Activated CD4-positive, alpha-beta T cell treated with anti-CD3 and anti-CD28 coated beads, Interleukin-2, amount 50 U/mL, for 48 hours (primary cell): ENCODE measurements at places on chromosomes 2 and 18.
A peak's percentile ranks its signal among the peaks of the same experiment; 100 is the strongest.

- DNase-seq = no peak
Measured at GRCh38 chr2:88053296-88053695, 2.3 kb downstream of the KRCC1 start.

GRCh38 chr2:9631553-9631819, 689 bp upstream of the YWHAQ start:
- no peak for DNase-seq

- DNase-seq = no peak
Measured at GRCh38 chr2:105118960-105119359, 81.1 kb downstream of the MRPS9 start.

GRCh38 chr2:230828272-230828961, 36.3 kb upstream of the ITM2C start:
- DNase-seq = peak; percentile 34

DNA sequence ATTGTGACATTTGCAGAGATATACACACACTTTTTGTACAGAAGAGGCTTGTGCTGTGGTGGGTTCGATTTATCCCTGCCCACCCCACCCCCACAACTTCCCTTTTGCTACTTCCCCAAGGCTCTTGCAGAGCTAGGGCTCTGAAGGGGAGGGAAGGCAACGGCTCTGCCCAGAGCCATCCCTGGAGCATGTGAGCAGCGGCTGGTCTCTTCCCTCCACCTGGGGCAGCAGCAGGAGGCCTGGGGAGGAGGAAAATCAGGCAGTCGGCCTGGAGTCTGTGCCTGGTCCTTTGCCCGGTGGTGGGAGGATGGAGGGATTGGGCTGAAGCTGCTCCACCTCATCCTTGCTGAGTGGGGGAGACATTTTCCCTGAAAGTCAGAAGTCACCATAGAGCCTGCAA, 40.0 kb downstream of the STEAP3 start:
- no peak for DNase-seq

- DNase-seq = no peak
Measured at GRCh38 chr2:237351796-237352195, 62.2 kb downstream of the COL6A3 start.

DNA sequence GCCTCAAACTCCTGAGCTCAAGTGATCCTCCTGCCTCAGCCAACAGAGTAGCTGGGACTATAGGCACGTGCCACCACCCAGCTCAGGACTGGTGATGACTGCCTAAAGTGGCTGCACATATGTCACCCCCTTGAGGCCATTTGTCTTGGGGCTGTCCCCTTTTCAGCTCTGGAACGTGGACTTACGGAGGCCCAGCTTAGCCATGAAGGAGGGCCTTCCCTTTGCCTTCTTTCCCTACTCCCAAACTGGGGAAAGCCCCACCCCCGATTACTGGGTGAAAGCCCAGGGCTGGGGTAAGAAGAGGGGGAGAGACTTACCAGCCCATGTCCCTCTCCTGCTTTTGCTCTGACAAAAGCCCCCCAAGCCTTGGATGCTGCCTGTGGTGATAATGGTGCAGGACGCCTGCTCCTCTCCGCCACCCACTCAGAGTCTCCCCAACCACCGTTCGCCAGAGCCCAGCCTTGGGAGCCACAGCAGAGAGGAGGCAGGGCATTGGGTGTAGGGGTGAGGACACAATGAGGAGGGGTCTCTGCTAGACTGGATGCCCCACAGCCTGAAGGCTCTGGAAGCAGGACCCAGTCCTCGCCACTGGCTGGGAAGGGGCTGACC, 2.5 kb upstream of the DUSP2 start:
- DNase-seq = peak; percentile 67

- DNase-seq = no peak
Measured at GRCh38 chr18:3689091-3689490, 239.1 kb downstream of the TGIF1 start.

- DNase-seq = no peak
Measured at GRCh38 chr2:21423854-21424253, 300.1 kb downstream of the TDRD15 start.

DNA sequence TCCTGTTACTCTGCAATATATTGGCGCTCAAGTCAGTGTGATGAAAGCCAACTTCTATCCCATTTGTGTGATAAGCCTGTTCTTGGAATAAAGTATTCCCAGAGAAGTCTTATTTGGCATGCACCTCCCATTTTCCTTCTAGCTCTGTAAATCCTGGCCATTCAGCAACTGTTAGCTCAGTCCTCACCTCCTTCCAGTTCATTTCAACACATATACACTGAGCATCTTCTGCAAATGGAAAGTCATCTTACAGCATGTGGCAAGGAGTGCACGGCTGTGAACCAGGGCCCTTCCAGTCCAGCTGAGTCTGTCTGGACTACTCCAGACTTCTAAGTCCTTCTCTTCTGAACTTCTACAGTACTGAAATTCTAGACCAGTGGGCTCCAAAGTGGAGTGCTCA, 53.1 kb downstream of the SPATS2L start:
- no peak for DNase-seq

- DNase-seq = no peak
Measured at GRCh38 chr18:69840445-69840844, 107.2 kb downstream of the CD226 start.

- no peak for DNase-seq
Measured at GRCh38 chr2:111975053-111975552, 76.7 kb downstream of the MERTK start.

DNA sequence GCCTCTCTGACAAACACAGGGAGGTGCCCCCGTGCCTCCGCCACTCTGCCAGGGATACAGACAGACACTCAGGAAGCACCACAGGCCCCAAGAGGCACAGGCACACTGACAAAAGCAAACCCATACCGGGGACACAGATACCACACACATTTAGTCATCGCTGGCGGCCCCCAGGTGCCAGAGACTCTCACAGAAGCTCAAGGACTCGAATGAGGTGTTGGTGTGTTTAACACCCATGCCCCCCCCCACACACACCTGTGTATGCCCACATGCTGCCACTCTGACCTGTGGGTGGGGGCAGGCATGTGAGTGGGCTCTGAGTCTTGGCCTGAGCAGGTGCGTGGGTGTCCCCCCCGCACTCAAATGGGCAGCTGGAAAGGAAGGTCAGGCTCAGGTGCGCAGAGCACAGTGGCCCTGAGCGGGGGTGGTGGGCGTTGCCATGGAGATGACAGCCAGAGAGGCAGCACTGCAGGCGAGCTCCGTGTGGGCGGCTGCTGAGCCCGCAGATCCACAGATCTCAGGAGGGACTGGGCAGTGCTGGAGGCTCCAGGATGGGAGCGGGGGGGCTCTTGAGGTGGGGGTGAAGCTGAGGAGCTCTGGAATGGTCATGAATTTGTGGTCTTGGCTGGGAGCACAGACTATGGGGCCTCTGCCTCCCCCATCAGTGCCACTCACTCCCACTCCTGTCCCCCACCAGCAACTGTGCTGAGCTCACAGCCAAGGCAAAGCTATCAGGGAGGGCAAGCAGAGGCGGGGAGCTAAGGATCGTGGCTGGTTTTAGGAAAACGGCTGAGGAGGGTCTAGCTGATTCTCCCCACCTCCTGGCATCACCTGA, 73.9 kb upstream of the TAF1B start:
- DNase-seq = peak; percentile 60

DNA sequence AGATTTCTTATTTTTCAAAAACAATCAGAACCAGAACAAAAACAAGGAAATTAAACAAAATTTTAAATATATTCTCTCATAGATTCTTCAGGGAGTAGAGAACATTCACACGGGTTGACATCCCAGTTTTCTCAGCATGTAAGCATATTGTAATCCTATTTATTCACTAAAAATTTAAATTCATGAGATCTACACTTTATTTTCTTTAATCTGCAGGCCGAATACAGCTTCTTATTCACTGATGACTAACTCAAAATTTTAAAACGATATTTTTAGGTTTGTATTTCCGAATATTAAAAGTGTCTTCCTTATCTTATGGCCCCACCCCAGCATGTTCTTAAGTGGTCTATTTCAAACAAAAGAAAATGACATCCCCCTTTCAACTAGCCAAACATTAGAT, 262.4 kb downstream of the MEIS1 start:
- no peak for DNase-seq

DNA sequence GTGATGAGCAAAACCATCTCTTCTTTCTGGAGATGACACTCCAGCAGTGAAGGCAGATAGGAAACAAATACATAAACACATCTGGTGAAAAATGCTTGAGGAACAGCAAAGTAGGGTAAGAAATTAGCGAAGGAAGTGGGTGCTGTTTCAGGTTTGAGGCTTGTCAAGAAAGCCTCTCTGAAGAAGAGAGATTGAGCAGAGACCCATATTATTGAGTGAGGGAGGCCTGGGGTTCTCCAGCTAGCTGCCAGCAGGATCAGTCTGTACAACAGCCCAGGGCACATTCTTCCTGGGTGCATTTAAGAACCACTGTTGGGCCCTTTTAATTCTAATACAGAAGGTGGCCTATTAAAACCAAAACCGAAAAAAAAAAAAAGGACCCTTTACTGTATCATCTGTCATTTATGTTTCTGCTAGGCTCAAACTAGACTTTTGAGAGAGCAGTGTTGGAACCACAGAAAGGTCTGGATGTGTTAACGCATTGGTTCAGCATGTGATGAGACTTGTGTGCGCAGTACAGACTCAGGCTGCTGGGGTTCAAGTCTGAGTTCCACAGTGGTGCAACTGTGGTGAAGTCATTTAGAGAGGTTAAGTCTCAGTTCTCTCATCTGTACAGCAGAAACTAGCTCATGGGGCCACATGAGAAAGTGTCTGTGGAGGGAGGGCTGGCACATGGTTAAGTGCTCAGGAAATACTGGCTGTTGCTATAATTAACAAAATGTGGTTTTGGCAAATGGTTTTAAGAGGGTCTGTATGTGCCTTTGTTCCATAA, 28.9 kb downstream of the MGAT5 start:
- peak; percentile 59 for DNase-seq

DNA sequence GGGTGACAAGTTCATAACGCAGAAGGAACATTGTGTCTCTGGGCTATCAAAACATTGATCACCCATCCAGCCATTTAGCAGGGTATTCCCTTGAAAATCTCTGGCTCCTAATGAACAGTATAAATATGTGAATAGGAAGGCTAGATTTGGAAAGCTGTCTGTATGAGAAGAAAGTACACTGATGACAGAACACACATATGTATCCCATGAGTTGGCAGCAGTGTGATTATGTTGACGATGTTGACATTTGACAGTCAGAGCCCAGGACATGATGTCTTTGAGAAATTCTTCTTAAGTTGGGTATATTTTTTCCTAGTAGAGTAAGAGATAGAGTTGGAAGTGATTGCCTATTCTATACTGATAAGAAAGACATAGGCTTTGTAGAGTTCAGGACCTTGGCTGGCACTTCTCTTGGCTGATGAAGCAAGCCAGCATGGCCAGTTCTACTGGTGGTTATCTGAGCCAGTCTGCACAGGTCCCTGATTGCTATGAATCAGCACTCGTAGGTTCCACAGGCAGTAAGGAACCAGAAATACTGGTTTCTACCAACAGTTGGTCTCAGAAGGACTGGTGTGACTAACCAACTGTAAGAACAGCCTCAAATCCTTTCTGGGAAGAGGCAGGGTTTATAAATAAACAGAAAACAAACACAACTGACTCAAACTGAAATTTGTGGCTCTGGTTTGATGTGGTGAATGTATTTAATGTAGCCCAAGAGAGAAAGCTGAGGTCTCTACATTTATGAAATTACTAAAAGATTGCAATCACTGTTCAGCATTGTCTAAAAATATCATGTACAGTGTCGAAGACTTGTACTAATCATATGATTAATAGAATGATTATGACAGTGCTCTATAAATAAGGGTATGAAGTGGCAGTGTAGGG, 43.9 kb upstream of the RAPH1 start:
- peak; percentile 45 for DNase-seq

DNA sequence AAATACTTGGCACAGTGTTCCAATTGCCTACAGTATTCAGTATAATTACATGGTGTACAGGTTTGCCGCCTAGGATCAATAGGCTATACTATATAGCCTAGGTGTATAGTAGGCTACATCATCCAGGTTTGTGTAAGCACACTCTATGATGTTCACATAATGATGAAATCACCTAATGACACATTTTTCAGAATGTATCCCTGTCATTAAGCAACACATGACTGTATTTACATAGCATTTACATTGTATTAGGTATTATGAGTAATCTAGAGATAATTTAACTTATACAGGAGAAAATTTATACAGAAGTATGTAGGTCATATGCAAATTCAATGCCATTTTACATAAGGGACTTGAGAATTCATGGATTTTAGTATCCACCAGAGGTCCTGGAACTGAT, 35.4 kb downstream of the SCN7A start:
- DNase-seq = no peak

- no peak for DNase-seq
Measured at GRCh38 chr18:48921305-48922225, 29.2 kb downstream of the SMAD7 start.

GRCh38 chr18:3611313-3612090, 161.5 kb downstream of the TGIF1 start:
- DNase-seq = no peak

DNA sequence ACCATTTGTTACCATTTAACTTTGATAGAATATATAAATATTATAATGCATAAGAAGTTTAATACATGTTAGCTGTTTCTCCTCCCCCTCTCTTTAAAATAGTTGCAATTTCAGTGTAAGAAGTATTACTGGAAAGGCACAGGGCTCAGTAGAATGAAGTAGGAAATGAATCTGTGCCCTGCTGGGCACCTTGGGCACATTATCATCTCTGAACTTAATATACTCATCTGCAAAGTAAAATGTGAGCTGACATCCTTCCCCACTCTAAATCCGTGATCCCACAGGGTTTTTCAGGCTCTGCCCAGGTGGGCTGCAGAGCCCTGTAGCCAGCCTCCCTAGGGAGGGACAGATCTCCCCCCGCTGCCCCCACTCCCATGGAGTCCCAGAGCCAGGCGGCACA, 56.8 kb downstream of the DPP4 start:
- no peak for DNase-seq

GRCh38 chr18:71665131-71665530, 879.0 kb downstream of the CBLN2 start:
- DNase-seq = no peak

GRCh38 chr2:129885735-129886134, 93.7 kb upstream of the RAB6C start:
- no peak for DNase-seq

DNA sequence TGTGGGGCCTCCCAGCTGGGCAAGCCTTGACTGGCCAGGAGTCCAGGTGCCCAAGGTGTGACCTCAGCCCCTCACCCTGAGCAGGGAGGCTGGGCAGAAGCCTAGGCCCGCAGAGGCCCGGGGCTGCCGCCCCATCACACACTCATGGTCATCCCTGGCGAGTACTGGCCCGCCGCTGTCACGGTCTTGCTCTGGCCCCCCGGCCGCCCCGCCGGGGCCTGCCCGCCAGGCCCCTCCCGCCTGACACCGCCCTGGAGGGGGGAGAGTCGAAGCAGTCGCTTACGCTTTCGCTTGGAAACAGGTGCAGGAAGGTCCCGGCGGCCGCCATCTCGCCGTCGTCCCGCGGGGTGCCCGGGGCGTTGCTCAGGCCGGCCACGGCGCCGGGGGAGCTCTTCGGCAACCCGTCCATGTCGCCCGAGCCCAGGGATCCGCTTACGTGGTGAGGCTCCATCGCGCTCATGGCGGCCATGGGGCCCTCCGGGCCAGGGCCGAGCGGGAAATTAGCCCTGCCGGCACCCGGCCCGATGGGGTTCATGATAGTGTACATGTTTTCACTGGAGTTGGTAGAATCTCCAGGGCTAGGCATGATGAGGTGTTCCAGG, 26.6 kb upstream of the ANKRD62 start:
- no peak for DNase-seq

GRCh38 chr2:190856985-190857384, 23.6 kb upstream of the GLS start:
- no peak for DNase-seq
